Renal cortical epithelial cell (primary cell): ENCODE measurements at places on chromosomes 2 and 18. TPM values are rescaled to one million over a fixed set of nuclear protein-coding genes. Genes with fewer than 3 reads are reported as not detected.

DNA sequence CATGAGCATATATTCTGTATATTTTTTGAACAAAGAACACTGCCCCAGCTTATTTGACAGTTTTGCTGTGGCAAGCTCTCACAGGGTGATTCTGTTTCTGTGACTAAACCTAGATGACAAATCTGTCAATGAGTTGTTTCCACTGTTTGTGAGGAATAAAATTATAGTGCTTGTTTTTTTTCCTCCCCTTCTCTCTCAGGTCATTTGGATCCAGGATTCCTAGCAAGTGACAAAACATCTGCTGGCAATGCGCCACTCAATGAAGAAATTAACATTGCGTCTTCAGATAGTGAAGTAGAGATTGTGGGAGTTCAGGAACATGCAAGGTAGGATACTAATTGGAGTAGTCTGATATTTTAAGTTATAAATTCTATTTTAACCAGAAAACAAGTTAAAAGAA, 149.3 kb downstream of the HAUS1 start:
- peak; percentile 96 for DNase-seq

The TUBA4B gene
- total RNA-seq: 0.25 TPM in 1 of 2 replicates, not detected in the other

The PKDCC gene
- 2.1 and 2.4 TPM in 2 replicates for total RNA-seq

GRCh38 chr2:21396252-21396651, 272.5 kb downstream of the TDRD15 start:
- peak; percentile 26 for DNase-seq

DNA sequence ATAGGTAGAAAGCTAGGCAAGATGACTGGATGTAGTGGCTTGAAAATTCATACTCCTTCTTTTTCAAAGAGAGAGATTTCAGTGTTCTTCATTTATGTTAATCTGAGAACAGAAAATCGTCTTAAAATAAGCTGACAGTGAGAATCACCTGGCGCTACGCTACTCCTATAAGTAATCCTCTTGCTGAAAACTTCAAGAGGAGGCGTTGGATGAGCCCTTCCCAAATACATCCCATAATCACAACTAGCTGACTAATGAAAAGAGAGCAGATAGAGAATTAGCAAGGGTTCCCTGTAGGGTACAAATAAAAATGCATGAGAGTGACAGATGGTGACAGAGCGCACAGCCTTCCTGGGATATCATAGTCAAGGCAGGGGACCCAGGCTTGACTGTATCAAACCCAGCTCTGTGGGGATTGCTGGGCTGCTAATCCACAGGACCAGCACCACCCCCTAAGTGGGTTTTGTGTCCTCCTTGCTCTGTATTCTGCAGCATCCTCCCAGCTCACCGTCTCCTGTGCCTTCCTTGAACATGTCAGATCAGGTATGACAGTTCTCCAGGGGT, 280.2 kb downstream of the SP3 start:
- DNase-seq: no peak
